ENCODE measurements at places on chromosomes 4 and X.

DNA sequence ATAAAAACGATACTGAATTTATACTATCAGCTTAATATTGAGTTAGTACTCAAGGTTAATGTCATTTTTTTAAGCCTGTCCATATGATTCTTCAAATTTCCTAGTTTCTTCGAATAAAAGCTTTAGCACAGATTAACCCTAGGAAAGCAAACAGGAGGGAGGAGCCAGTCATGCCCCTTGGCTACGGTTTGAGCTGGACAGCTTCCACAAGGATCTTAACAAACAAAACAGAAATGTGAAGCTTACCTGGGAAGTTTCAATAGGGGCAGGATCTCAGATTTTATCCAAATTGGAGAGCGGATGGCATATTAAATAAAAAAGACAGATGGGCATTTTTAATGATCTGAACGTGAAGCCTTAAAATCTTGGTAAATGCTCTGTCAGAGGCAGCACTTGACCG, 2.3 kb downstream of the NWD2 start:
- H3K27ac ChIP-seq, result no peak overlapping the region
- peaks cover 3% of the 10 kb centered on the region for H3K4me1 ChIP-seq
- H3K4me3 ChIP-seq, result no peak overlapping the region

DNA sequence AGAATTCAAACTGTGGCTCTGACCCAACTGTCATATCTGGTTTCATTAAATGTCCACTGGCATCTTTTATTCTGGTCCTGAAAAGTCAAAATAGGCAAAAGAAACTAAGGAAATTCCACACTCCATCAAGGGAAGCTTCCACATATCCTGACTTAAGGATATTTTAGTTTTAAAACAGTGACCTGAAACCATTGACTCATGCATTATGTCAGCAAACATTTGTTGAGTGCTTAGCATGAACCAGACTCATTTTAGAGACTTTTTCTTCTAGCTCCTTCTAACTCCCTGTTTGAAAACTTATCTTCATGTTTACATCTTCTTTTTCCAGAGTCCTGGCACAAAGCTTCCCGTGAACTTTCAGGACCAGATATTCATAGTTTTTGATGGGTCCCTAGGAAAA, 6.9 kb upstream of the CXCL1 start:
- peak overlapping the region; percentile 79 for H3K27ac ChIP-seq
- no peaks in the 10 kb centered on the region for H3K36me3 ChIP-seq
- no peak overlapping the region for H3K4me3 ChIP-seq
- H3K27me3 ChIP-seq, result no peaks in the 10 kb centered on the region
- no peak for DNase-seq

DNA sequence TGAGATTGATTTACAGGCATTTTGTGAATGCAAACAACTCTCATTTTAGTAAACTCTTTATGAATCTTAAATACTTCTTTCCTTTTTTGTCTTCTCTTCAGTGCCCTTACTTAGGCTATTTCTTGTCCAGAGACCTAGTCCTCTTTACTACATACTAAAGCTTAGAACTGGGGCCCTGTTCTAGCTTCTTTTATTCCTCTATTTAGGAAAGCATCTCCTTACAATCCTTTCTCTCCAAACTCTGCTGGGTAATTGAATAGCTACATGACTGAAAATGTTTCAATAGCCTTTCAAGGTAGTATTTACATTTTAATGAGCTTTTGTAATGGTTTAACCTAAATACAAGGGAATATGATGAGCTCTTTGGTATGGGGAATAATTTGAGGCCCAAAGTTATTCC, 1701.5 kb upstream of the TENM3 start:
- no peak overlapping the region for H3K27ac ChIP-seq
- DNase-seq, result no peak
- peaks cover 5% of the 10 kb centered on the region for H3K27me3 ChIP-seq
- no peaks in the 10 kb centered on the region for H3K36me3 ChIP-seq
- H3K4me3 ChIP-seq, result no peak overlapping the region
- H3K4me1 ChIP-seq, result peaks cover 13% of the 10 kb centered on the region

DNA sequence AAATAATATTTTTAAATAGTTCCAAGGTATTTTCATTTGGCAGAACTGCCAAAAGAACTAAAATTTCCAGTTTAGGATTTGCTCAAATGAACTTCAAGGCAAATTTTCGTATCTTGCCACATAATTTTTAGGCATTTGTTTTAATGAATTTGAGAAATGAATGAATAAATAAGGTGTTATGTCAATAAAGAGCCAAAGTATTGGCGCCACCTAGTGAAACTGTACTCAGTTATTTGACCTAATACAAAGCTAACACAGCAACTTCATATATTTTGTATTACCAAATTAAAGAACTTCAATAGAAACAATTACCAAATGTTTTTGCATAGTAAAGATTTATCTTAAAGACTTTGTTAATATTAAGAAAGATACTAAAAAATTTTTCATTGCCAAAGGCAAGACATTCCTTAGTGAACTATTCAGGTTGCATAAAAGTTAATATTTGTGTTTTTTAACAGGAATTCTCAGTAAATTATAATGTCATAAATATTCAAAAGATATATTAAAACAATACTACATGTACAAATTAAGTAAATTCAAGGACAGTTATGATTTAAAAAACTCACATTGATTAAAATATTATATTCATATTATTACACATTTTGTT, 50.3 kb downstream of the STPG2 start:
- no peak overlapping the region for H3K4me3 ChIP-seq
- no peak for DNase-seq
- H3K36me3 ChIP-seq, result no peaks in the 10 kb centered on the region
- no peaks in the 10 kb centered on the region for H3K4me1 ChIP-seq

GRCh38 chr4:81632581-81633299, 161.0 kb upstream of the RASGEF1B start:
- H3K27me3 ChIP-seq, result peaks cover 2% of the 10 kb centered on the region
- no peak overlapping the region for H3K27ac ChIP-seq
- DNase-seq, result no peak
- H3K36me3 ChIP-seq, result no peaks in the 10 kb centered on the region
- H3K4me1 ChIP-seq, result no peaks in the 10 kb centered on the region

- H3K27me3 ChIP-seq, result peaks cover 52% of the 10 kb centered on the region
- no peak overlapping the region for H3K4me3 ChIP-seq
- no peak for DNase-seq
- H3K27ac ChIP-seq, result no peak overlapping the region
- no peaks in the 10 kb centered on the region for H3K4me1 ChIP-seq
Measured at GRCh38 chr4:73429118-73429517, 6.9 kb upstream of the AFP start.

GRCh38 chr4:133154725-133155124, 5.6 kb downstream of the PCDH10 start:
- no peak overlapping the region for H3K4me3 ChIP-seq
- no peaks in the 10 kb centered on the region for H3K27me3 ChIP-seq
- H3K36me3 ChIP-seq, result no peaks in the 10 kb centered on the region

DNA sequence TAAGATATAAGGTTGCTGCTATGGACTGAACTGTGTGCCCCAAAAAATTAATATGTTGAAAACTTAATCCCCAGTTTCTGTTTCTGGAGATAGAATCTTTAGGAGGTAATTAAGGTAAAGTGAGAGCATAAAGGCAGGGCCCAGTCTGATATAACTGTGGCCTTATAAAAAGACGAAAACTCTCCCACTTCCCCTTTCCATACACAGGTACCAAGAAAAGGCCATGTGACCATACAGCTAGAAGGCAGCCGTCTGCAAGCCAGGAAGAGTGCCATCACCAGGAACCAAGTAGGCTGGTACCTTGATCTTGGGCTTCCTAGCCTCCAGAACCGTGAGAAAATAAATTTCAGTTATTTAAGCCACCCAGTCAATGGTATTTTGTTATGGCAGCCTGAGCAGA, 550.3 kb downstream of the SMARCA1 start:
- no peak for DNase-seq
- no peaks in the 10 kb centered on the region for H3K4me1 ChIP-seq
- no peak overlapping the region for H3K4me3 ChIP-seq
- no peak overlapping the region for H3K27ac ChIP-seq
- H3K36me3 ChIP-seq, result no peaks in the 10 kb centered on the region

- no peak for DNase-seq
- no peaks in the 10 kb centered on the region for H3K36me3 ChIP-seq
- H3K27ac ChIP-seq, result peak overlapping the region; percentile 96
- H3K4me1 ChIP-seq, result peaks cover 59% of the 10 kb centered on the region
Measured at GRCh38 chr4:168588916-168589531, 92.2 kb downstream of the PALLD start.

DNA sequence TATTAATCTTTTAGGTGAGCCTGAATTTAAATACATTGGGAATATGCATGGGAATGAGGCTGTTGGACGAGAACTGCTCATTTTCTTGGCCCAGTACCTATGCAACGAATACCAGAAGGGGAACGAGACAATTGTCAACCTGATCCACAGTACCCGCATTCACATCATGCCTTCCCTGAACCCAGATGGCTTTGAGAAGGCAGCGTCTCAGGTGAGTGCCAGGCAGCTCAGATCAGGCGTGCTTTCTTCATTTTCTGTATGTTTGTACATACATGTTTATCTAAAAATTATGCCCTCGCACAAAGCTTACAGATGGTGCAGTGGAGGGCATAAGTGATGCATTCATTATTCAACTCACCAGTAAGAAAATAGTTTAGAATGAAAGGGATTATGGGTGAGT, 85.6 kb downstream of the CPE start:
- no peak overlapping the region for H3K4me3 ChIP-seq
- no peak overlapping the region for H3K27ac ChIP-seq
- H3K36me3 ChIP-seq, result peaks cover 5% of the 10 kb centered on the region
- H3K27me3 ChIP-seq, result no peaks in the 10 kb centered on the region

DNA sequence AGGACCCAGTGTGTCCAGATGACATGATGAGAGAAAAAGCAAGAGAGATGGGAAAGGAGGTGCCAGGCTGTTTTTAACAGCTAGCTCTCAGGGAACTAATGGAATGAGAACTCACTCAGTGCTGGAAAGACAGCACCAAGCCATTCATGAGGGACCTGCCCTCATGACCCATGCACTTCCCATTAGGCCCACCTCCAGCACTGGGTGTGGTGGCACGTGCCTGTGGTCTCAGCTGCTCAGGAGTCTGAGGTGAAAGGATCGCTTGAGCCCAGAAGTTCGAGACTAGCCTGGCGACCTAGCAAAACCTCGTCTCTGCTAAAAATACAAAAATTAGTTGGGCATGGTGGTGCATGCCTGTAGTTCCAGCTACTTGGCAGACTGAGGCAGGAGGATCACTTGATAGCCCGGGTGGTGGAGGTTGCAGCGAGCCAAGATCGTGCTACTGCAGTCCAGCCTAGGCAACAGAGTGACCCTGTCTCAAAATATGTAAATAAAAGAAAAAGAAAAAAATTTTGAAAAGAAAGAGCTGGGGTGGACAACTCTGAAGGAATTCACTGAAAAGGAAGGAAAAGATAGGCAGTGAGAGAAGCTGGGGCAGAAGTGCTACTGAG, 50.9 kb downstream of the FAM193A start:
- H3K27ac ChIP-seq, result no peak overlapping the region
- no peaks in the 10 kb centered on the region for H3K27me3 ChIP-seq
- no peak overlapping the region for H3K4me3 ChIP-seq

- H3K27ac ChIP-seq, result peak overlapping the region; percentile 79
- H3K36me3 ChIP-seq, result no peaks in the 10 kb centered on the region
- DNase-seq, result no peak
- peaks cover 8% of the 10 kb centered on the region for H3K4me1 ChIP-seq
Measured at GRCh38 chr4:165440415-165441158, 61.8 kb downstream of the CPE start.

DNA sequence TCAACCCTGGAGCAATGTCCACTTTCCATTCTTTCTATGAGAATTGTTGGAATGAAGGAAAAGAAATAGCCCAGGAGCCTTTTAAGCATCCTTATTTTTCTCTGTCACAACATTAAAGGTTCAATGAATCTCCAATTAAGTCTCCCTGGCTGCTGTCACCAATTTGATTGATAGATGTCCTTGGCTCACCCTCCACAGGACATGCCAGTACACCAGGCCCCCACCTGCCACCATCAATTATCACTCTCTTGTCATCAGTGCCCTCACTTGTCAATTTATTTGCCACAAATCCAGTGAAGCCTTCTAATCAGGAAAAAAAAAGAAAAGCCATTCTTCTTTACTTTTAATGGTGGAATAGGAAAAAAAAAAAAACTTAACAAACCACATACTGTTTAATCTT, 453.6 kb downstream of the CENPC start:
- no peak for DNase-seq
- peaks cover 9% of the 10 kb centered on the region for H3K4me1 ChIP-seq
- no peak overlapping the region for H3K4me3 ChIP-seq
- H3K36me3 ChIP-seq, result no peaks in the 10 kb centered on the region
- no peaks in the 10 kb centered on the region for H3K27me3 ChIP-seq

- DNase-seq, result no peak
- H3K4me1 ChIP-seq, result peaks cover 5% of the 10 kb centered on the region
- peaks cover 43% of the 10 kb centered on the region for H3K36me3 ChIP-seq
- H3K27ac ChIP-seq, result no peak overlapping the region
- no peaks in the 10 kb centered on the region for H3K27me3 ChIP-seq
- H3K4me3 ChIP-seq, result no peak overlapping the region
Measured at GRCh38 chr4:113476800-113477199, 284.7 kb downstream of the CAMK2D start.

GRCh38 chr4:2671267-2671895, 84.8 kb downstream of the TNIP2 start:
- H3K4me3 ChIP-seq, result no peak overlapping the region
- peak overlapping the region; percentile 40 for H3K27ac ChIP-seq
- peaks cover 36% of the 10 kb centered on the region for H3K4me1 ChIP-seq
- H3K36me3 ChIP-seq, result peaks cover 43% of the 10 kb centered on the region
- DNase-seq, result peak; percentile 56
- H3K27me3 ChIP-seq, result no peaks in the 10 kb centered on the region

DNA sequence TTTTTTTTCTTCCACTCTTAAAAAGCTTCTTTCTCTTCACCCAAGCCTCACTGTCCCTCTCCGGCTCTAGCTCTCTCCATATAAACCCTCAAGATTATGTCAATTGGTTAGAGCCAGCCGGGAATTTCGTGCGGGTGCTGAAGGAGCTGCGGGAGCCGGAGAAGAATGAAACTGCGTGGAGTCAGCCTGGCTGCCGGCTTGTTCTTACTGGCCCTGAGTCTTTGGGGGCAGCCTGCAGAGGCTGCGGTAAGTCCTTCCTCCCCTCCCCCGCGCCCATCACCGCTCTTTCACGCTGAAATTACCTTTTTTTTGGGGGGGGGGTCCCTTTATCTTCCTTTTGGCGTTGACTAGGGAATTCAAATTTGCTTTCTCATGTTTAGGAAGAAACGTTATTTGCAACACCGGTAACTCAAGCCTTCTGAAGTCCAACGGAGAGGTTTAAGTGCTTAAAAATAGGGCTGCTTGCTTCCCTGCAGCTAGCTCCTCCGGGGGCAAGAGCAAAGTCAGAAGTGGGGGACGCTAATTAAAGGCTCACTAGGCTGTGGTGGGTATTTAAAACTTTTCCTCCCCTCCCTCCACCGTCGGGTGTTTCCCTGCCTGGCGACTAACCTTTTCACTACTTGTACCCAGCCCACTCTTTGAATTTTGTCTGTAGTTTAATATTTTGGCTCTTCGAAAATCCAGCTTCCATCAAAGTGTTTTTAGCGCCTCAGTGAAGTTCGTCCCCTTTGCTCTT, 491 bp downstream of the COL4A5 start:
- peak overlapping the region; percentile 94 for H3K27ac ChIP-seq
- no peaks in the 10 kb centered on the region for H3K27me3 ChIP-seq
- peak overlapping the region; percentile 97 for H3K4me3 ChIP-seq
- peaks cover 67% of the 10 kb centered on the region for H3K4me1 ChIP-seq

GRCh38 chr4:56755901-56756300, 65.6 kb downstream of the SPINK2 start:
- DNase-seq, result no peak
- H3K27ac ChIP-seq, result no peak overlapping the region
- peaks cover 3% of the 10 kb centered on the region for H3K36me3 ChIP-seq
